Osteoblast (primary cell): ENCODE measurements at places on chromosomes 7 and 10.

- H3K36me3 ChIP-seq: no peaks in the 10 kb centered on the region
- H3K27ac ChIP-seq: no peak overlapping the region
- no peak for DNase-seq
- H3K27me3 ChIP-seq: no peaks in the 10 kb centered on the region
- no peak overlapping the region for H3K4me3 ChIP-seq
Measured at GRCh38 chr7:11466517-11467105, 365.4 kb downstream of the THSD7A start.

DNA sequence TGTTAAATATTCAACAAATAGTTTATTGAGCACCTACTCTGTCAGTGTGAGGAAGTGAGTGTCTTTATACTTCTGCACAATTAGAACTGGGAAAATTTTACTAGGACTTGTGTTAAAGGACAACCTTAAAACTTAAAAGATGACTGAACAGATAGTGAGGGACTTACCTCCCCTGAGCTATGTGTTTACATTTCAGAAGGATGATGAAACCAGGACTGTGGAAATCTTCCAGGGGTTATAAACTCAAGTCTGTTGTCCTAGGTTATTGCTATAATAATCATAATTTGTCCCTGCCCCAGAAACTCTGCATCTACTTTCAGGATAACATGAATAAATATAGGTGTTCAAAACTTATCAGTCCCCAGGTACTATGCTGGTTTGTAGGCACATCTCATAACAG is 261.0 kb upstream of the MKLN1 start:
- H3K4me3 ChIP-seq: no peak overlapping the region
- peaks cover 12% of the 10 kb centered on the region for H3K36me3 ChIP-seq
- DNase-seq: no peak
- no peaks in the 10 kb centered on the region for H3K27me3 ChIP-seq
- peaks cover 22% of the 10 kb centered on the region for H3K4me1 ChIP-seq

DNA sequence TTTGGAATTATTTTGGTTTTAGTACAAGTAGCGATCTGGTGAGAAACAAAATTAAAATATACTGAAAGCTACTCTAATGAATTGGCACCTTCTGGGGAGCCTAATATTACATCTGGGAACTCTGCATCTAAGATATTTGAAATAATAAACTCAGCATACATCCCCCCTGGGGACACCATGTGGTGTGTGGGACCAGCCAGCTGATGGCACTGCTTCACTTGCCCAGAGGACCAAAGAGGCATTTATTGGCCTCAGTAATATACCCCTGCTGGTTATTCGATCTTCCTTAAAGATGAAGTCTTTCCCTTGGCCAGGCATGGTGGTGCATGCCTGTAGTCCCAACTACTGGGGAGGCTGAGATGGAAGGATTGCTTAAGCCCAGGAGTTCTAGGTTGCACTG is 195.1 kb upstream of the AUTS2 start:
- no peak overlapping the region for H3K4me3 ChIP-seq
- H3K4me1 ChIP-seq: no peaks in the 10 kb centered on the region
- H3K36me3 ChIP-seq: no peaks in the 10 kb centered on the region
- no peak for DNase-seq
- no peaks in the 10 kb centered on the region for H3K27me3 ChIP-seq
- no peak overlapping the region for H3K27ac ChIP-seq

DNA sequence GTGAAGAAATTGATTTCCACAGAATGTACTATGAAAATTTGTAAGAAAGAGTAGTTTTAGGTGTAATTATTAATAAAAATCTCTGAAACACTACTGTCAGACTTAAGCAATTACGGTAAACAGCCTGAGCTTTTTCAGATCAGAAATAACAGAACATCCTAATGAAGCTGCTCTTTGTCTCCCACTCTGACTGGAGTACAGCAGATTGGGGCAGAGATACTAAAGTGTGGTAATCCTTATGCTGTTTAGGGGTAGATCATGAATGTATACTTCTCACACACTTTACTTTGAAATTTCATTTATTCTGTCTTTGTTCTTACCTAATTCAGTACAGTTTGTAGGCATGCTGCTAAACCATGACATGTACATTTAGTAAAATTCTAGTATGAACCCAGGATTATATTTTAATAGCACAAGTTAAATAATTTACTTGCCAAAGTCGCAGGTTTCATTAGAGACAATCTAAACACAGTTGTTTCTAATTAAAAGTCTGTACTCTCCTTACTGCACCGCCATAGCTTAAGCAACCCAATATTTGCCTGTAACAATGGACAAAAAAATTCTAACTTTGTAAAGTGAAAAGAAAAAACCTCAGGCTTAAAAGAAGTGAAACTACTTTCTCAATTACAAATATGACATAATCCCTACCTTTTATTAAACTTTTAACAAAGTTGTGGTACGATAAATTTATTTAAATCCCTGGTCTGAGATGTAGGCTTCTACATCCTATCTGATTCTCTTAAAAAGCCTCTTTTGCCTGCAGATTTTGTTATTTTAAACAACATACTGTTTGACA is 88.8 kb downstream of the KMT2E start:
- H3K27me3 ChIP-seq: no peaks in the 10 kb centered on the region
- no peak for DNase-seq
- no peak overlapping the region for H3K4me3 ChIP-seq
- peak overlapping the region; percentile 13 for H3K27ac ChIP-seq
- peaks cover 77% of the 10 kb centered on the region for H3K36me3 ChIP-seq

- H3K4me3 ChIP-seq: no peak overlapping the region
- H3K4me1 ChIP-seq: peaks cover 31% of the 10 kb centered on the region
- peak overlapping the region; percentile 55 for H3K27ac ChIP-seq
- DNase-seq: peak; percentile 89
Measured at GRCh38 chr10:78953113-78953798, 115.5 kb upstream of the ZMIZ1 start.

DNA sequence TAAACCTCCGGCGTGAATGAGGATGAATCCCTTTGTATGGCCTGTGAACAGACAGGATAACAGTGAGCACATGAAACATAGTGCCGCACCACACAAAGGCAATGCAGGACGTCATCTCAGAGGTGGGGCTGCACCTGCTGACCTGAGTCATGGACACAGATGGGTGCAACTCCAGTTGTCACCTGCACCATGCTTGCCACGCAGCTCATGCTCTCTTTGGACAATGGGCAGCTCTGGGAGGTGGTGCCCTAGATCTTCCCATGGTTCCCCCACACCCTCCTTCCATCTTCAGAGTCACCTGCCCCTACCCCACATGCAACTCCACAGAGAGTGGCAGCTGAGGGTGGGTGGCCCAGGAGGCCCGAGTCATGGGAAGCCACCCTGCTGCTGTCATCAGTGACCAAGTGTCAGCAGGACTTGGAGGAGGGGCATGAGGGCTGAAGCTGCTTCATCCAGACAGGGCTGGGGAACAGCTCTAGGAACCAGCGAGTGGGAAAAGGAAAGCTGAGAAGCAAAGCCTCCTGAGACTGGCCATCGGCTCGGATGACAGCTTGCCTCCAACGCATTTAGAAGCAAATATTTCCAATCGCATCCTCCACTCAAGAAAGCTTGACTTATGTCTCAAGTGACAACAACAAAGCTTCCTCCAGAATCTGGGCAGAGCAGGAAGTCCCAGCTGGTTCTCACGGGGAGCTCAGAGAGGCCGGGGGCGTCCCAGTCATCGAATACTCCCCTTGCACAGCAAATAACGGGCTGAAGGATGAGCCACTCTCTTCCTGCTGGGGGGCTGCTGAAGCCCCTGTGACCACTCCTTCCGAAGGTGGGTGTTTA is 27.1 kb downstream of the VIPR2 start:
- H3K27me3 ChIP-seq: no peaks in the 10 kb centered on the region
- no peak overlapping the region for H3K4me3 ChIP-seq
- DNase-seq: peak; percentile 64
- H3K36me3 ChIP-seq: no peaks in the 10 kb centered on the region

- no peak for DNase-seq
- H3K4me1 ChIP-seq: no peaks in the 10 kb centered on the region
- no peaks in the 10 kb centered on the region for H3K27me3 ChIP-seq
- H3K4me3 ChIP-seq: no peak overlapping the region
- no peaks in the 10 kb centered on the region for H3K36me3 ChIP-seq
Measured at GRCh38 chr10:128881086-128881485, 586.0 kb upstream of the MGMT start.

DNA sequence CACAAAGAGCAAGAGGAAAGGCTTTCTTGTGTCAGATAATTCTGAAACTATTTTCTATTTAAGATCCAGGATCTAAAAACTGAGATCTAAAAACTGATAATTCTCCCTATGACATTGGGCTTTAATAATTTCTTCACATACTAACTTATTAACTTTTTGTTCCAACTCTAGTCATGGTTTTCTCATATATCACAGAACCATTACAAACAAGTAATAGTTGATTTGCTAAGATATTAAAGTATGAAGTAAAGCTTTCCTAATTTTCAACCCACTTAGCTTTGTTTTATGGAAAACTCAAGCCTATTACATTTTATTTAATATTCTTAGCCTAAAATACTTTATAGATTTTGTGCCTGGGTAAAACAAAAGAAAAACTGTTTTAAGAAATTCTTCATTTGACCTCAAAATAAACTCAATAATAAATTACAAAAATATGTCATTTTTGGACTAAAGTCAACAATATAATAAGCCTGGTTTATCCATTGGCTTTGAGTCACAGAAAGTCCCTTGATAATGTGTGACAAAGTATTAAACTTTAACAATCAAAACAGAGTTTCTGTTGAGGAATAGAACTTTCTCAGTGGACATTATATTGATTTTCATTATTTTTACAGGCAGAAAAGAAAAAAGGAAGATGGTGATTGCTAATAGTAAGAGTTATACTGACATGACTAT is 1142.9 kb upstream of the SORCS1 start:
- H3K36me3 ChIP-seq: no peaks in the 10 kb centered on the region
- H3K4me1 ChIP-seq: no peaks in the 10 kb centered on the region
- H3K27me3 ChIP-seq: no peaks in the 10 kb centered on the region
- H3K27ac ChIP-seq: no peak overlapping the region
- DNase-seq: no peak
- H3K4me3 ChIP-seq: no peak overlapping the region

DNA sequence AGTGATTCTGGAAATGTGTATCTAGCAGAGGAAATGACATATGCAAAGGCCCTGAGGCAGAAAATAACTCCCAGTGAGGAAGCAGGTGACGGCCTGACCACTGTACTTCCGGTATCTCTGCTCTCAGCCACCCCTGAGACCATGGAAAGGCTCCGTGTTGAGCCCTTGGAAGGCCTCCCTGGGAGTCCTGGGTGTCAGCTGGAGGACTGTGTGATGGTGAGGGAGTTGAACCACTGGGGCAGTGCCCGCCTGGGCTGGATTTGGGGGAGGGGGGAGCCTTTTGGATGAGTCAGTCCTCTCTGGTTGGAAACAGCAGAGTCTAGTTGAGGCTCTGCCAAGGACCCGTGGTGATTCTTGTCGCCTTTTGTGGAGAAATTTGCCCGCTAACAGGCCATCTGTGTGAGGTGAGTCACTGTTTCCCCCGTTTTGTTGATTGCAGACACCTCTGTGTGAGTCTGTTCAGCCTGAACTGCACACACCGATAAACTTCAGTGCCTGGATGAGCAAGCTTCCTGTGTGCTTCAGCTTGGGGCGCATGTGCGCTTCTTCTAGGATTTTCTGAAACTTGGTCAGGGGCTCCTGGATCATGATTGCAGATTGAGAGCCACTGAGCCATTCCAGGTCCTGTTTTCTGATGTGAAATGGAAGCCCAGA is 98.6 kb downstream of the GRK5 start:
- H3K4me1 ChIP-seq: peaks cover 13% of the 10 kb centered on the region
- H3K4me3 ChIP-seq: no peak overlapping the region
- H3K36me3 ChIP-seq: no peaks in the 10 kb centered on the region
- H3K27me3 ChIP-seq: no peaks in the 10 kb centered on the region

- H3K4me1 ChIP-seq: no peaks in the 10 kb centered on the region
- H3K27ac ChIP-seq: no peak overlapping the region
- no peaks in the 10 kb centered on the region for H3K27me3 ChIP-seq
- H3K4me3 ChIP-seq: no peak overlapping the region
Measured at GRCh38 chr7:134298902-134299683, 17.6 kb downstream of the SLC35B4 start.

DNA sequence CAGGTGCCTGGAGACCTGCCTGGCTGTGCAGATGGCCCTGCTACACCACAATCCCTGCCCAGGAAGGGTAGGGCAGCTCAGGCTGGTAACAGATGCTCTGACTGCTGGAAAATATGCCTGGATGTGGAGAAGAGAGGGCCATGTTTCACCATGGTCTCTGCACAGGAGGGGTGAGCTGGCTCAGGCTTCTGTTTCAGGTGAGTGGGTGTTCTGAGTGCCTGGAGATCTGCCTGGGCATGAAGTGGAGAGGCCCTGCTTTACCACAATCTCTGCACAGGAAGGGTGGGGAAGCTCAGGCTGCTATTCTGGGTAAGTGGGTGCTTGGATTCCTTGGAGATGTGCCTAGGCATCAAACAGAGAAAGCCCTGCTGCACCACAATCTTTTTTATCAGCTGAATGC is 350.1 kb downstream of the KIF20B start:
- no peaks in the 10 kb centered on the region for H3K36me3 ChIP-seq
- no peak overlapping the region for H3K4me3 ChIP-seq
- no peaks in the 10 kb centered on the region for H3K4me1 ChIP-seq
- peaks cover 8% of the 10 kb centered on the region for H3K27me3 ChIP-seq
- no peak overlapping the region for H3K27ac ChIP-seq

- peak overlapping the region; percentile 23 for H3K27ac ChIP-seq
- H3K36me3 ChIP-seq: no peaks in the 10 kb centered on the region
- no peaks in the 10 kb centered on the region for H3K27me3 ChIP-seq
- peaks cover 25% of the 10 kb centered on the region for H3K4me1 ChIP-seq
- no peak overlapping the region for H3K4me3 ChIP-seq
Measured at GRCh38 chr10:35340975-35341374, 4.7 kb downstream of the CCNY start.

- no peak for DNase-seq
- no peaks in the 10 kb centered on the region for H3K36me3 ChIP-seq
- H3K4me3 ChIP-seq: no peak overlapping the region
- H3K27me3 ChIP-seq: no peaks in the 10 kb centered on the region
Measured at GRCh38 chr10:111186358-111186757, 109.5 kb downstream of the ADRA2A start.

DNA sequence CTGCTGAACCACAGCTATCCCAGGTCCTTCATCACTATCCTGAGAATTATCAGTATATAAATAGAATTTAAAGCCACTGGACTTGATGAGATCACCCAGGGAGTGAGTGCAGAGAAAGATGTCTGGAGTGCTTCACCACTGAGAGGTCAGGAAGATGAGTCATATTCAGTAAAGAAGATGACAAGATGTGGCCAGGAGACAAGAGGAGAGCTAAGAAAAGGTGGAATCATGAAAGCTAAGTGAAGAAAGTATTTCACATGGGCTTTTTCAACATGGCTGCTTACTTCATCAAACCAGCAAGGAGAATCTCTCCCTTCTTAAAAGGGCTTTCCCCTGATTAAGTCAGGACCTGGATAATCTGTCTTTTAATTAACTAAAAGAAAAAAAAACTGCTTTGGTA is 9.1 kb upstream of the PRKAR2B start:
- no peaks in the 10 kb centered on the region for H3K36me3 ChIP-seq
- no peaks in the 10 kb centered on the region for H3K27me3 ChIP-seq
- peak; percentile 85 for DNase-seq
- no peak overlapping the region for H3K4me3 ChIP-seq
- H3K4me1 ChIP-seq: peaks cover 5% of the 10 kb centered on the region
